ENCODE measurements at places on chromosomes 6 and 20. TPM values are rescaled to one million over a fixed set of nuclear protein-coding genes. Genes with fewer than 3 reads are reported as not detected.

DNA sequence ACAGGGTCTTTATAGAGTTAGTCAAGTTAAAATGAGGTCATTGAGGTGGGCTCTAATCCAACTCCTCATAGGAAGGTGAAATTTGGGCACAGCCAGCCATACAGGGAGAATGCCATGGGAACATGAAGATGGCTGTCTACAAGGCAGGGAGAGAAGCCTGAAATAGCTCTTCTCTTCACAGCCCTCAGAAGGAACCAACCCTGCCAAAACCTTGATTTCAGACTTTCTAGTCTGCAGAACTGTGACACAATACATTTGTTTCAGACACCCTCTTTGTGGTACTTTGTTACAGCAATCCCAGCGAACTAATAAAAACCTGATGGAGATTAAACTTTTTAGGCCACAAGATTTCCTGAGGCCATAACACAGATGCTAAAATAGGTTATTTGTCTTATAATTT is 43.1 kb upstream of the HECA start:
- DNase-seq = no peak

DNA sequence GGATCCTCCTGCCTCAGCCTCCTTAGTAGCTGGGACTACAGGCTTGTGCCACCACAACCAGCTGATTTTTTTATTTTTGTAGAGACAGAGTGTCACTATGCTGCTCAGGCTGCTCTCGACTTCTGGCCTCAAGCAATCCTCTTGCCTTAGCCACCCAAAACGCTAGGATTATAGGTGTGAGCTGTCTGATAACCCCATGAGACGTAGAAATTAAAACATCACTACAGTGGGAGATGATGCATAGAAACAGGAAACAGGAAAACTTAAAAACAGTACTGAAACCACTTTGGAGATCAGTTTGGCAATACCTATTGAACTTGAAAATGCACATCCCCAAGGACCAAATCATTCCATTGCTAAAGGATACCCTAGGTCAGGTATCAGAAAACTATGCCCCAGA is 10.8 kb downstream of the SENP6 start:
- no peak for DNase-seq

- no peak for DNase-seq
Observed at GRCh38 chr6:98484696-98485095, 349.7 kb upstream of the POU3F2 start.

DNA sequence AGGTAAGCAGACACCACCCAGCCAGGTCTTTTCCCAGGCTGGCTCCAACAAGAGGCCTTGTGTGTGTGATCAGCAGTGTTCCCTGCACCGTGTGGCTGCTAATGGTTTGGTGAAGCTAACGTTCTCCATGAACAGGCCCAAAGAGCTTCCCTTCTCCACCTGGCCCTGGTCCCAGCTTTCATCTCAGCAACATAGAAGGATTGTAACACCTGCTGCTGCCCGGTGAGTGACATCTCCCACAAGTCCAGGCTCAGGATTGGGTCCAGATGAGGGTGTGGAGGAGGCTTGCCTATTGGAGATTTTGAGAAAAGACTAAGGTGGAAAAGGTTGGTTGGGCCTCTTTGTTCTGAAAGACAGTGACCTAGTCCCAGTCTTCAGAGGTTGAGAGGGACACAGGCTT is 89.6 kb downstream of the TMEM242 start:
- DNase-seq = no peak

DNA sequence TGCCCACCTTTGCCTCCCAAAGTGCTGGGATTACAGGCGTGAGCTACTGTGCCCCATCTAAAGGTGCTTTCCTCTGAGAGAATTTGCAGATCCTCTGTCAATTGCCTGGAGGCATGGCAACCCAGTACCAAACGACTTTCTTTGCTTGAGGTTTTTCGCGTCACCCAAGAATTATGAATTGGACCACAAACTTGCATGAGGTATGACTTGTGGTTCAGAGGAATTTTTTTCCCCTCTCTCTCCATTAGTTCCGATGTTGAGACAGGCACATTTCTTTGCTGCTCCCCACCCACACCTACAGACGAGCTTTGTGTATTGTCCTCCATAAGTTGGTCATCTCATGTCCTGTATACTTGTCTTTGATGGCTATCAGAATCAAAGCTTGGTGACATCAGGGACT is 11.8 kb upstream of the SCAF8 start:
- DNase-seq = peak; percentile 85

GRCh38 chr6:138622967-138623366 is 123.7 kb upstream of the NHSL1 start:
- no peak for DNase-seq

GRCh38 chr20:49245921-49246740 is 26.9 kb downstream of the DDX27 start:
- peak; percentile 70 for DNase-seq

GRCh38 chr6:90574610-90575009 is 12.3 kb downstream of the MAP3K7 start:
- peak; percentile 30 for DNase-seq

DNA sequence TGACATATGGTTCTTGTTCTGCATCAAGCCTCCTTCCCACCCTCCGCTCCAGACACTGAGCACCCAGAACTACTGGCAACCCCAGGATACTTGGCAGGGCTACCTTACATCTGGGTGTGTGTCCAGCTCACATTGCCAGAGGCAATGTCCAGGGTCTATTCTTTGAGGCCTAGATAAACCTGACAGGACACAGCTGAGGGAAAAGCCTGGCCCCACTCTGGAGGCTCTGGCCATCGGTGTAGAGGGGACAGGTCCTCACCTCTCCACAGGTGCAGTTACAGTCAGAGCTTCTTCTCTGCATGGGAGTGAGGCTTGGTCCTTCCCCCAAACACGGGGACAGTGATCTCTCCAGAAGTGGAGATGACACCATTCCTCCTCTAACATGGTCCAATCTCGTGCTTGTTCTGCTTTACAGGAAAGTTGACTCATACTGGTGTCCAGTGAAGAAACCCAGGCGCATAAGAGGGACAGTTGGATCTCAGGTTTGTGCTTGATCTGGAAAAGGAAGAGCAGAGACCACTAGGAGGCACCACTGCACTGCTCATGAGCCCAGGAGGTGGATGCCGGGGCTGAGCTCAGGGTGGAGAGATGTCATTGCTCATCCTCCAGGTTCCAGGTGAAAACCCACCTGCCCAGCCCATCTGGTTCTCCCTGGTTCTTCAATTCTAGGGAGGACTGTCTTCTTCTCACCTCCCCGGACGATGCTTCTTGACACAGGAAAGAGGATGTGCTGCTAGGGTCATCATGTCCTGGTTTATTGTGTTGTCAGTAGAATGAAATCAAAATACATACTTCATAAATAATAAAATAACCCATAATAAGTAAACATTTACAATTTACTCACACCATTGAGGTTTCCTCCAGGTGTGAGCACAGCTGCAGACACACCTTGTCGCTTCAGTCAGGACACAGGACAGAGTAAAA is 14.7 kb downstream of the HLA-F start:
- DNase-seq = peak; percentile 82

GRCh38 chr6:39746795-39747194 is 21.6 kb upstream of the KIF6 start:
- no peak for DNase-seq

- no peak for DNase-seq
Observed at GRCh38 chr6:21478411-21478810, 115.1 kb upstream of the SOX4 start.

DNA sequence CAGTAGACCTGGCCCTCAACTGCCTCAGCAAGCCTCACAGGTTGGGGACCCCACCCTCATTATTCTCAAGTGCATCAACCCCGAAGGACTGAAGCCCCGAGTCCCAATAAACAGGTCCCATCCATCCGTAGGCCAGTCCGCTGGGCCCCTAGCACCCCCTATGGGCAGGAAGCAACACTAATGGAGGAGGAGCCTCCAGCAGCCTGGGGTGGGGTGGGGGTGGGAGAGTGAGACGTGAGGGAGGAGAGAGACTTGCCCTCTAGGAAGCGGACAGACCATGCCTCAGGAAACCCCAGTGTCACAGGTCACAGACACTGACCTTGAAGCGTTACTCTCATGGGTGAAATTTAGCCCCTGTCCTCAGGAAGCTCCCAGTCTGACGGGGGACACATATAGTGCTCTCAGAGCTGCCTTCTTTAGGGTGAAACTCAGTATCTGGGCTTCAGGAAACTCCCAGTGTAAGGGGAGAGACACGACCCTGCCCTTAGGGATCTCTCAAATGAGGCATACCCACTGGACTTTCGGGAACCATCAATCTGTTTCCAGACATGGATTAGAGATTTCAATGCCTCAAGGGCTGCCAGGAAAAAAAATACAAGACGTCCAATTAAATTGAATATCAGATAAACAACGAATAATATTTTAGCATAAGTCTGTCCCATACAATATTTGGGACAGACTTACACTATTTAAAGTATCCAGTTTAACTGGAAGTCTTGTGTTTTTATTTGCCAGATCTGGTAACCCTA is 125.8 kb downstream of the MRPL14 start:
- no peak for DNase-seq

DNA sequence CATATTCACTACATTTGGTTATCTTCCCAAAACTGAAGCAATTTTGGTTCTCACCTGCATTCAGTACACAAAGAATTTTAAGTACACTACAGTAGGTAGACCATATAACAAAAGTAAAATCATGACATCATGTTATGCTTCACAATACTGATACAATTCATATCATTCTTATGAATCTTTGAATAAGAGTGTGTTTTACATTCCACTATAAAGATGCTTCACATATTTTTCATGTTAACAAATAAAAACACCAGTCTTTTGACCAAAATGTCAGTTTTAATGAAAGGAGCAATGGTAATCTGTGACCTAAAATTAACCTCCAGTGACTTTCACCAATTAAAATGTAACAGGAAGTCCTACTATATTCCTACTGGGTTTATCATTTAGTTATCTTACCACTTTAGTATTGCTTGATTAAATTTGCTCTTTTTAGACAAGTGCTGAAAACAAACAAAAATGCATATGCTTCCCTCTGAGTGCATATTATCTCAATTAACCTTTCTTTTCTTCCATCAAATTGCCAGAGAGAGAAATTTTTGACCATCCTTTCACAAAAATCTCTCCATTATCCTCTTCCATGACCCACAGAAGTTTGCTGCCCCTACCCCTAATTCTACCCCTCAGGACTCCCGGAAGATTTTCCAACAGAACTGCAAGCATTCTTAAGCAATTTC is 49.3 kb downstream of the PHIP start:
- no peak for DNase-seq

DNA sequence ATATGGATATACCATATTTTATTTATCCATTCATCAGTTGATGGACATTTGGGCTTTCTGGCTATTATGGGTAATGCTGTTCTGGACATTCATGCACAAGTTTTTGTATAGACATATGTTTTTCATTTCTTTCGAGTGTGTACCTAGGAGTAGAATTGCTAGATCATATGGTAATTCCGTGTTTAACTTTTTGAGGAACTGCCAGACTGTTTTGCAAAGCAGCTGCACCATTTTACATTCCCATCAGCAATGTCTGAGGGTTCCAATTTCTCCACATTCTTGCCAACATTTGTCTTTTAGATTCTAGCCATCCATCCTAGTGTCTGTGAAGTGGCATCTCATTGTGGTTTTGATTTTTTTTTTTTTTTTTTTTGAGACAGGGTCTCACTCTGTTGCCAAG is 20.8 kb downstream of the SRC start:
- no peak for DNase-seq

DNA sequence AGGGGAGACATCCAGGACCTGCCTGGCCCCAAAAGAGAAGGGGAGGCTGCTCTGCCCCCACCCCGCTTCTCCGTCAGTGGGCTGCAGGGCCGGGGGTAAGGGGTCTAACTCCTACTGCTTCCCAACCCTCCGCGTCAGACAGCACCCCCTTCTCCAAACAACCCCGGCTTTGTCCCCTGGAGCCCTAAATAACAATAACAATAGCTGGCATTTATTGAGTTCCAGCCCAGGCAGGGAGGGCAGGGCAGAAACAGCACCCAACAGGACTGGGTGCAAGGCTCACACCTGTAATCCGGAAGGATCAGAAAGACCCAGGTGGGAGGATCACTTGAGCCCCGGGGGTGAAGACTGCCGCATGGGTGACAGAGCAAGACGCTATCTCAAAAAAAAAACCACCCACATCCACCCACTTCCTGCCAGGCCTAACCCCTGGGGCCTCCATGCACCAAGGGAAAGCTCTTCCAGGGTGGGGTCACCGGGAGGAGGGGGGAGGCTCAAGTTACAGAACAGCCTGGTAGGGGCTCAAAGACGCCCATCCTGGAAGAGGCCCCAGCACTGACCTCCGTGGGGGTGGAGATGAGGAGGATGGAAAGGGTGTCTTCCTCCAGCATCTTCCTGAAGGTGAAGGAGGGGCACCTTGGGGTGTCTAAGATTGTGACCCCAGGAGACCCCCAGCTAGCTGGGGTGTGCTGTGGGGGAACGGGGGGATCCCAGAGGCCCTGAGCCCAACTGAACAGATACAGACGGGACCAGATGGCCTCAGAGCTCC is 1.3 kb upstream of the FNDC11 start:
- peak; percentile 18 for DNase-seq

GRCh38 chr20:10474606-10475184 is 39.6 kb downstream of the SLX4IP start:
- no peak for DNase-seq

GRCh38 chr6:111550953-111551352 is 54.7 kb downstream of the TRAF3IP2 start:
- DNase-seq = no peak

DNA sequence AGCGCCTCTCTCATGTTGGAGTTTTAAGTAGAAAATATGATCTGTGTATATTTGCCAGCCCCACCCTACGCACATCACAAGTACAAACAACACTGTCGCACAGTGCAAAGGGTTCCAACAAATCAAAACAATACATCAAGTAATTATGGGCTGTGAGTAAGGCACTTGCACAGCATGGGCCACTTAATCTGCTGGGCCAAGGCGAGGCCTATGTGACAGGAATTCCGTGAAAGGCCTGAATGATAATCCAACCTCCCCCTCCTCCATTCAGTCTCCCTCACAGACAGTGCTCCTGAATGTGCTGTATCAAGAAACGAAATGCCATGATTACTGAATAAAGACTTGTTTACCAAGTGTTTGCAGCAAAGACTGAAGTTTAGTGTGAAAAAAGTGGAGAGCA is 130.1 kb upstream of the SLC2A12 start:
- no peak for DNase-seq

DNA sequence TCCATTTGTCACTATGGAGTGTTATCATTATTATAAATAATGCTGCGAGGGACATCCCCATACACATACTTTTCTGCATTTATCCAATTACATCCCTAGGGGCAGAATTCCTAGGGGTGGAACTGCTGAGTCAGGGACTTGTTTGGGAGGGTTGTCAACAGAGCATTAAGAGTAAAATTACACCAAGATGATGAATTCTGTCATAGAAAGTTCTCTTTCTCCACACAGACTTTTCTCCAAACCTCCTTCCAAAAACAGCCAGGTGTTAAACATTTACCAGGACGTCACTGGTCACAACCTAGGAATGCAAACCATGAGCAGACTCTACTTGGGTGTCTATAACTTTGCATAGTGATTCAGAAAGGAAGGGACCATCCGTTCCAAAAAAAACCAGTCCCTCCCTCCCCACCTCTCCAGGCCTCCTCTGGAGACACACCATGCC is 95.5 kb downstream of the PRND start:
- DNase-seq = peak; percentile 84

PSORS1C2 gene
- total RNA-seq = not detected

HAO1 gene
- not detected for total RNA-seq

NDRG3 gene
- 30.1 TPM for total RNA-seq

TGM2 gene
- 773 TPM for total RNA-seq

VNN1 gene
- 0.12 TPM for total RNA-seq

TBXT gene
- not detected for total RNA-seq

MEP1A gene
- not detected for total RNA-seq
